ENCODE measurements at places on chromosomes 7 and 10. TPM values are rescaled to one million over a fixed set of nuclear protein-coding genes. Genes with fewer than 3 reads are reported as not detected.

DNA sequence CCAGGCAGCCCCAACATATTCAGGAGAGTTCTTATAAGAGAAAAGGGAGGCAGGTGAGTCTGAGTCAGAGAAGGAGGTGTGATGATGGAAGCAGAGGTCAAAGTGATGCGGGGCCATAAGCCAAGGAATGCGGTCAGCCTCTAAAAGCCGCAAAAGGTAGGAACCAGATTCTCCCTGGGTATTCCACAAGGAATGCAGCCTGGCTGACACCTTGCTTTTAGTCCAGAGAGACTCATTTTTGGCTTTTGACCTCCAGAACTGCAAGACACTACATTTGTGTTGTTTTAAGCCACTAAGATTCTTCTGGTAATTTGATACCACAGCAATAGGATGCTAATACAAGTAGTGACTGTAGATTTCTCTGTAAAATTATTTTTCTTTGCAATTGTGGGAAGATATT is 151.5 kb upstream of the EEPD1 start:
- no peak for DNase-seq

DNA sequence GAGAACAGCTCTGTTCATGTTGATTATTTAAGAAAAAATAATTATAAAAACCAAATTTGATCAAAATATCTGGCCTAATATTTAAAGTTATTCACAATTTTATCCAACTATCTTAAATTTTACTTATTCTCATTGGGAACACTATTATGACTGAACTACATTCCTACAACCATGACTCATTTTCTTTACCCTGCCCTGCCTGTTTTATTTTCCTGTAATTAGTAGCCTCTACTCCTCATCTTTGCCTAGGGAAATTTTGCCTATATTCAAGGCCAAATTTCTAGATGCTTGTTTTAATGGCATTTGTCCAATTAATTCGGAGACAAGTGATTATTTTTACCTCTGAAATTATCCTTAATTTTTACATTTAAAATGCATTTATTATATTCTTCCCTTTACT is 289.7 kb upstream of the TMEM229A start:
- no peak for DNase-seq

GRCh38 chr7:19916046-19916445 is 142.6 kb upstream of the TMEM196 start:
- no peak for DNase-seq

GRCh38 chr7:105796365-105796764 is 80.0 kb downstream of the ATXN7L1 start:
- no peak for DNase-seq

GRCh38 chr7:50558294-50559053 is 6.7 kb downstream of the DDC start:
- no peak for DNase-seq

GRCh38 chr10:28677888-28678686 is 766 bp downstream of the BAMBI start:
- no peak for DNase-seq

DNA sequence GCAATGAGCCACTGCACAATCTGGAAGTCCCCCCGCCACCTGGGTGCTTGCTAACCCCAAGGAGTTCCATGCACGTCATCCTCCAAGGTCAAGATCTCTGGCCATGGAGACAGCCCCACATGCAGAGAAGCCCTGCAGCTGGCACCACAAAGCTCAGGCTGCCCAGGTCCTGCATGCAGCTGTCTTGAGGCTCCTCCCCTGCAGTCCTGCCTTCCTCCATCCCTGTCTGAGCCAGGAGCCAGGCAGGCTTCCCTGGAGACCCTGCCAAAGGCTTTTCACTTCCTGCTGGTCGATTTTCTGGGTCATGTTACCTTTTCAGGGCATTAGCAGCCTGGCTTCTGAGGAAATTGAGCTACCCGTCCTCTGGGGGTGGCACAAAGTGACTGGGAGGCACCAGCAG is 12.5 kb upstream of the TMEM72 start:
- no peak for DNase-seq

GRCh38 chr10:80191589-80192270 is 13.6 kb downstream of the ANXA11 start:
- DNase-seq, result no peak

DNA sequence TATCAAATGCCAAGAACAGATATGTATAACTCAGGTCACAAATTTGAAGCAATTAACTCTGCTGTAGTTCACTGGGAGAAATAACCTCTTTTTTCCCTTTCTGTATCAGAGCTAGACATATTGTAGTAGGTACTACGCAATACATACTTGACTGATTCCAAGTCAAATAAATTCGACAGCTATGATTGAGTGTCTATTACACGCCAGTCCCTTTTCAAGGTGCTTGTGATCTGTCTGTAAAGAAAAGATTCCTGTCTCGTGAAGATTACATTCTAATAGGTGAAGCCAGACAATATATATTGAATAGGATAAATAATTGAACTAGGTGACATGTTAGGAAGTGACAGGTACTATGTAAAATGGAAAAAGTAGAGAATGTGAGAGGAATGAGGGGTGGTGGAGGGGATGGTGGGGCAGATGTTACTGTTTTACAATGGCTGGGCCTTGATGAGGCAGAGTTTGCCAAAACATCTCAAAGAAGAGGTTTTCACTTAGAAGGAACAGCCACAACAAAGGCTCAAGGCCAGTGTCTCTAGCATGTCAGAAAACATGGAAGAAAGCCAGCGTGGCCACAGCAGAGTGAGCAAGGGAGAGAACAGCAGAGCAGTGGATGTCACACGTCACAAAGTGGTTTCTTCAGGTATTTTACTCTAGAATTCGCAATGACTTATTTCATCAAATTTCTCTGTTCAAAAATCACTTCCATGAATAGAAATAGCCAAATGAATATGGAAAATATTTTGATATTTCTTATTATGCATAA is 282.6 kb upstream of the CACNA2D1 start:
- no peak for DNase-seq

- no peak for DNase-seq
These were observed 23.9 kb downstream of the STEAP1 start for GRCh38 chr7:90178166-90178565.

DNA sequence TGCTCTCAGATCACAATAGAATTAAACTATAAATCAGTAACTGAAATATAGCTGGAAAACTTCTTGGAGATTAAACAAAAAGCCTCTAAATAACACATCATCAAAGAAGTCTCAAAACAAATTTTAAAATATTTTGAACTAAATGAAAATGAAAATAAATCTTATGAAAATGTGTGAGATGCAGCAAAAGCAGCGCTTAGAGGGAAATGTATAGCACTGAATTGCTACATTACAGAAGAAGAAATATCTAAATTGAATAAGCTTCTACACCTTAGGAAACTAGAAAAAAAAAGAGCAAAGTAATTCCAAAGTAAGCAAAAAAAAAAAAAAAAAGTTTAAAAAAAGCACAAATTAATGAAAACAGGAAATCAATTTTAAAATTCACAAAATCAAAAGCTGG is 35.2 kb downstream of the LMBR1 start:
- DNase-seq, result no peak

- DNase-seq, result no peak
These were observed 158.8 kb downstream of the SKAP2 start for GRCh38 chr7:26705567-26705966.

- DNase-seq, result no peak
These were observed 76.9 kb downstream of the PRKCQ start for GRCh38 chr10:6503171-6503570.

- DNase-seq, result no peak
These were observed 7.1 kb upstream of the MALSU1 start for GRCh38 chr7:23291957-23292560.

- DNase-seq, result no peak
These were observed 76.1 kb downstream of the ZNF277 start for GRCh38 chr7:112282476-112283188.

- DNase-seq, result peak; percentile 70
These were observed 55.5 kb upstream of the OPALIN start for GRCh38 chr10:96414303-96414702.

Gene CYP2C19
- total RNA-seq, result 6.1 TPM

Gene CCDC71L
- 52.5 TPM for total RNA-seq

Gene GPRIN2
- total RNA-seq, result 5.6 TPM

Gene RBP3
- total RNA-seq, result not detected

Gene SFRP4
- 56.0 TPM for total RNA-seq

Data from vagina (tissue), 2 donors.